Activated CD4-positive, alpha-beta T cell treated with anti-CD3 and anti-CD28 coated beads, Interleukin-2, amount 50 U/mL, for 4 hours (primary cell): ENCODE measurements at places on chromosomes 13 and 19.

DNA sequence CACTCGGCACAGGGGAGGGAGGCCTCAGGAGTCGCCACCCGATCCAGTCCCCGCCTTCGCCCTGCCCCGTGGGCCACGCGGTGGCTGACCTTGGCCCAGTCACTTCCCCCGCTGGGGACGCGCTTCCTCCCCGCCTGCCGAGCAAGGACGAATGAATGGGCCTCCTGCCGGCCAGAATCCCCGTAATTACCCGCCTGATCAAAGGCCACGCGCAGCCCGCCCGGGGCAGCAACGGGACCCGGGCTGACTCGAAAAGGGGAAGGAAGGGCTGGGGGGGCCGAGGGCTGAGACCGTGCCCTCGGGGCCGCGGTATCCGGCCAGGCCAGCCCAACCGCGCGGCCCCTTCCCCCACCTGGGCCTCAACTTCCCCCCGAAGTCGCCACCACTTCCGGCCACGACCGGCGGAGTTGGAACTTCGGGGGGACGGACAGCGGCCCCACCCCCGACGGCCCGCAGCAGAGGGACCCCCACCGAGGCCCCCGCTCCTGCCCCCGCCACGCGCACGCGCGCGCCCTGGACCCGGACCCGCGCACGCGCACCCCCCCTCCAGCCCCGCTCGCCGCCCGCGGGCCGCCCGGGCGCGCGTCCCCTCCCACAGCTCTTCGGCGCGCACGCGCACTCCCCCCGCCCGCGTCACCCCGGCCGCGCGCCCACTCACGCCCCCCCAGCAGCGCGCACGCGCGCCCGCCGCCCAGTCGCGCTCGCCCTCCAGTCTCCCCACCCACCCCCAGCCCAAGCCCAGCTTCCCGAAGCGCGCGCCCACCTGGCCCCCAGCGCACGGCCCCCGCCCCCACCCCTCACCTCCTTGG, 520 bp downstream of the ZNF787 start:
- DNase-seq: peak; percentile 79

DNA sequence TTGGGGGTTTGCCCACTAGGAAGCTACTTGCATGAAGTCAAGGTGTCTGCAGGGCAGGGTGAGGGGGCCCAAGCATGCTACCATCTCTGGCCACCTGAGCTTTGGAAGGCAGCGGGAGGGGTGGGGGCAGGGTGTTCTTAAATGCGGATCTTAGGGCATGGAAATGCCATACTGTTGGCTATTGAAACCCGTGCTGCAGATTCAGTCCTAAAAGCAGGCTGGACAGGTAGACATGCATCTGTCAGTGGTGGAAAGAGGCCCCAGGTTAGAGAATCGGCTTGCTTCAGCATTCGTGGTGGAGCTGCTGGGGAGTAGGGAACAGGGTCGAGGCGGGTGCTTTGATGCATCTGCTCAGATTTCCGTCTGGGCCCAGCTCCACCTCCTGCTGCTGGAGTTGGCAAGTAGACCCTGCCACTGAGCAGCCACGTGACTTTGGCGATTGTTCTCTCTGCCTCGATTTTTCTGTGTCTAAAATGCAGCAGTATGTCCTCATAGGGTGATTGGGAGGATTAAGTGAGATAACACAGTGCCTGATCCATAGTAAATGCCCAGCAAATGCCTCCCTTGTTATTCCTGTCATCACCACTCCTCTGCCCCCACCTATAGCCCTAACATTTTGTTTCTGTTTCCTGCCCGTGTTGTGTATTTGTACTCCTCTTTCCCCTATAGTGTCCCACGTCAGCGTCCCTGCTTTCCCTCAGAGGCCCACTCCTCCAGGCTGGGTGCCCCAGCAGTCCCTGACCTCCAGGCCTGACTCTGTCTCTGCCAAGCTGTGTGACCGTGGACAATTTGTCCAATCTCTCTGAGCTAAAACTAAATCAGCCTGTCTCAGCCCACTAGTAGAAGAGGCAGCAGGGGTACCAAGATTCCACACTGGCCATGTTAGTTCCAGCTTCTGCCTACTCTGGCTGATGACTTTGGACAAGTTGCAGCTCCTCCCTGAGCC, 5.8 kb downstream of the PPP1R37 start:
- no peak for DNase-seq

- DNase-seq: no peak
These were observed 79.3 kb upstream of the TEX29 start for GRCh38 chr13:111241006-111241755.

GRCh38 chr19:30092721-30093569, 150.9 kb downstream of the URI1 start:
- no peak for DNase-seq

DNA sequence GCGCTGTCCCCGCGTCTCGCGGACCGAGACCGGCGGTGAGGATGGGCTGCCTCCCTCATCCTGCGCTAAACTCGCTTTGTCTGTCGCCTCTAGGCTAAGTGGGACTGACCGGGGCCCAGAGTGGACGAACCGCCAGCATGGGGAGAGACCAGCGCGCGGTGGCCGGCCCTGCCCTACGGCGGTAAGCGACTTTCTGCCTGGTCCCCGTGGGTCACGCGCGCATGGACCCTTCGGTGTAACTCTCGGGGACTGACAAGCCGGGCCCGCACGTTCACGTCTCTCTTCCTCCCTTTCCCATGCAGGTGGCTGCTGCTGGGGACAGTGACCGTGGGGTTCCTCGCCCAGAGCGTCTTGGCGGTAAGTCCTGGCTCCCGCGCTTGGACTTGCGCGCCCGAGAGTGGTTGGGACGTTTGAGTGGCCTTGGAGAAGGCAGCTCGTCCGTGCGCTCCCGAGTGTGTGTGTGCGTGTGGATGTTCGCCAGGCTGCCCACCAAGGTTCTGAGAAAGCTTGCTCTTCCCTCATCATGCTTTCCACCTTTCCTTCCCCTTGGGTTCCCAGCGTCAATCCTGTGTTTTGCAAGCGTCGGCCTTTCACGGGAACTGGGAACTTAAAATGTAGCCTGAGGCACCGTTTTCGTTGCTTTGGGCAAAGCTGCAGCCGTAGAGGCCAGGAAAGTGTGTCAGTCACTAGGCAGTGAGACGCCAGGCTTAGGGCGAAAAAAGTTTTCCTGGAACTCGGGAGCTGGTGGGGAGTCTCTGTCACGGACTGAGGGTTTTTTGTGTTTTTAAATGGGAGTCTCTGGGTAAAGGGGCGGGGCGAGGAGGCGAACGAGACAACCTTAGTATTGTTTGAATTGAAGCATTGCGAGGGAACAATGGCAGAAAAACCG, 927 bp downstream of the COL4A2 start:
- DNase-seq: no peak

- DNase-seq: no peak
These were observed 504 bp downstream of the PNMA8B start for GRCh38 chr19:46494941-46495785.

DNA sequence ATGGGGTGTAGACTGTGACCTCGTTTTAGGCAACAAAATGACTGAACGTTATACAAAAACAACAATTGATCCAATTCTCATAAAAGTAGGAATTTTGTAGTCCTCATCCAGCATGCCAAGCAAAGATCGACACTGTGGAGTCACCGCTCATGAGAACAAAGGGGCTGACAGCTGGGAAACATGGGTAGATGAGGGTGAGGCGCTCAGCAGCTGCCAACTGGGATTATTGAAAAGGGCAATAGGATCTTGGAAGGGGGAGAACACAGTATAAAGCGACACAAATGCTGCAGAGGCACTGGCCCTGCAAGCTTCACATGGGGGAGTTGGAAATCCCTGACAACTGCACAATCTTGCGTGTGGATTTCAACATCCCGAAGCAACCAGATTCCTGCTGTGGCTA, 5.4 kb upstream of the ZNF765 start:
- no peak for DNase-seq
